CD4-positive, alpha-beta T cell treated with Interleukin-17A for 1 hour (primary cell): ENCODE measurements at places on chromosomes 7 and 10.

DNA sequence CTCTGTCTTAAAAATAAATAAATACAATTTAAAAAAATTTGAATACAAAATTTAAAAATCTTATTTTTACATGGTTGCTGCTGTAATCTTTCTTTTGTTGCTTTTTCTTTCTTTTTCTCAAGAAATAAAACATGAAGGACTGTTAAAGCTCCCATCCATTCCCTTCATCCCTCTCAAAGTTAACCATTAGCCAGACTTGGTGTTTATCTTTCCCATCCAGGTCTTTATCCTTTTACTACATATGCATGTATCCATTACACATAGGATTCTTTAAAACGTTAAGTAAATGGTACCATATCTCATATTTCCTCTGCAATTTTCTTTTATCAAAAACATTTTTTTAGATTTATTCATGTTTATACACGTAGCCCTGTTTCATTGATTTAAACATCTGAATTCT is 70.1 kb downstream of the CREB3L2 start:
- no peak for DNase-seq

- DNase-seq: no peak
Measured at GRCh38 chr7:128200376-128200775, 40.7 kb upstream of the LEP start.

- DNase-seq: no peak
Measured at GRCh38 chr10:64726466-64726865, 1205.3 kb downstream of the REEP3 start.

GRCh38 chr10:5904227-5904626 is 14.2 kb downstream of the FBH1 start:
- DNase-seq: no peak

DNA sequence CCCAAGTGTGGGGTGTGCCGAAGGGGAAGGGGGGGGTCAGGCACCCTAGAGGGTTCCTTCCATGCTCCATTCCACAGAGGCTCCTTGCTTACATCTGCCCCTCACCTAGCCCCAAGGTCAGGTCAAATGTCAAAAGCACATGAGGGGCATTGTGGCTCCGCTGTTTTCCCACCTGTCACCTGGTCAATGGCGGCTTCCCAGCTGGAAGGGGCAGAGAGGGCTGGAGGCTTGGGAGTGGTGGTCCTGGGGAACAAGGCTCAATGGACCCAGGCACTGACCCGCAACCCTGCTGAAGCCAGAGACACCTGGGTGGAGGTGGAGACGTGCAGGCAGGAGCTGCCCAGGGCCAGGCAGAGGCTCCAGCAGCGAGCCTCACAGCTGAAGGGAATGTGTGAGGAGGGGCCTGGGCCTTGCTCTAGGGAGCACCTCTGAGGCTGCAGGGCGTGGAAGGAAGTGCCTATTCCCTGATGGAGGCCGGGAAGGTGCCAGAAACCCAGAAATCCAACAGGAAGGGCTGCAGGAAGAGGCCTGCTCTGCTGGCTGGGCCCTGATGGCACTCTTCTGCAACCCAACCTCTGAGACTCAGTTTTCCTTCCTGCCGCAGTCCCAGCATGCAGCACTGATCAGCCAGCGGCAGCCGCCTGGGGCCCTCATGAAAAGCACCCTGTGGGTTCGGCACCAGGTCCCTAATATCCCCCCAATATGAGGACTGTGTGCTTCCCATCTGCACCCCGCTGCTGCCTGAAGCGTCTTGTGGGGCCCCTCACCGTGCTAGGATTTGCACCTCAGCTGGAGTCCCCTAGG is 16.0 kb downstream of the RASGEF1A start:
- DNase-seq: no peak

- DNase-seq: peak; percentile 56
Measured at GRCh38 chr7:87369216-87369615, 23.8 kb downstream of the CROT start.

- DNase-seq: no peak
Measured at GRCh38 chr10:13872411-13872810, 285.6 kb downstream of the PRPF18 start.

- no peak for DNase-seq
Measured at GRCh38 chr7:132145466-132145865, 430.8 kb downstream of the PLXNA4 start.

- DNase-seq: no peak
Measured at GRCh38 chr10:11853468-11853867, 30.3 kb downstream of the PROSER2 start.

GRCh38 chr7:17774716-17775288 is 165.5 kb downstream of the SNX13 start:
- DNase-seq: no peak

DNA sequence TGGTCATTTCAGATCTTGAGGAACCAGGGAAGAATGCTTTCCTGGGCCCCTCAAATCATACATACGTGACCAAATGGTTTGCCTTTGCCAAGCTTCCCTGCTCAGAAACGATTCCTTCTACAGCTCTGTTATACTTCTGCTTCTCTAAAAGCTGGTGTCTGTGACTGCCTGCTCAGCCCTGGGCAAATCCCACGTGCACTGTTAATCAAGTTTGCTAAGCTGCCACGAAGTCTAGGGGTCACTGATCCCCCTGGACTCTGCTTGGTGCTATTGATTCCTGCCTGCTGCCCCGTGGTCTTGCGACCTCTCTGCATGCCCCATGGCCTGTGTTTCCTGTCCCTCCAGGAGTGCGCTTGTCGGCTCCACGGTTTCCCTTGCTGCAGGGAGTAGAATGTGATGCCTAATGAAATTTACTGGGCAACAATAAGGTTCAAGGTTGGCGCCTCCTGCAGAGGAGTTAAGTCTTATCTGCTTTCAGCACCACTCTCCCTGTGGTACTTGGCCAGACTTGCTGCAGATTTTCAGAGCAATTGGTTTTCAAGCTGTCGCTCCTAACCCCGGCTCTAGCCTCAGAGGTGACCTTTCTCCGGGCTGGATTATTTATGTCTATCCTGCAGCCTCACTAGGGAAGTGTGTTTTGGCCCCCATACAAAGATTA is 201.6 kb upstream of the FZD8 start:
- no peak for DNase-seq

- DNase-seq: no peak
Measured at GRCh38 chr7:128221929-128222403, 19.1 kb upstream of the LEP start.

DNA sequence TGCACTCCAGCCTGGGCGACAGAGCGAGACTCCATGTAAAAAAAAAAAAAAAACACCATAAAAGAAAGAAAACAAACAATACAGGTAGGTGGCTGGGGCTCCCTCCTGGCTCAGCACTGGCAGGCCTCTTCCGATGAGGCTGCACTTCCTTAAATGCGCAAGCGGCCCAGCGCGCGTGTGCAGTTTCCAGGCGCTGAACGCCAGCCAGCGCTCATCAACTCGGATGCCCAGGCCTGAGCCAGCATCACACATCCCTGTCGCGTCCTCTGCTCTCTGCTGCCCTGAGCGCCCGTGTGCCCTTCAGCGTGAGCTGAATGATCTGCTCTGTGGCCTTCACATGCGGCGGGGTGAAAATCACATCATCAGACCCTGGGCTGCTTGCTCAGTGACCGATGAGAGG is 31.8 kb downstream of the NUDT1 start:
- DNase-seq: no peak

GRCh38 chr7:37719077-37719476 is 35.5 kb downstream of the GPR141 start:
- DNase-seq: no peak

DNA sequence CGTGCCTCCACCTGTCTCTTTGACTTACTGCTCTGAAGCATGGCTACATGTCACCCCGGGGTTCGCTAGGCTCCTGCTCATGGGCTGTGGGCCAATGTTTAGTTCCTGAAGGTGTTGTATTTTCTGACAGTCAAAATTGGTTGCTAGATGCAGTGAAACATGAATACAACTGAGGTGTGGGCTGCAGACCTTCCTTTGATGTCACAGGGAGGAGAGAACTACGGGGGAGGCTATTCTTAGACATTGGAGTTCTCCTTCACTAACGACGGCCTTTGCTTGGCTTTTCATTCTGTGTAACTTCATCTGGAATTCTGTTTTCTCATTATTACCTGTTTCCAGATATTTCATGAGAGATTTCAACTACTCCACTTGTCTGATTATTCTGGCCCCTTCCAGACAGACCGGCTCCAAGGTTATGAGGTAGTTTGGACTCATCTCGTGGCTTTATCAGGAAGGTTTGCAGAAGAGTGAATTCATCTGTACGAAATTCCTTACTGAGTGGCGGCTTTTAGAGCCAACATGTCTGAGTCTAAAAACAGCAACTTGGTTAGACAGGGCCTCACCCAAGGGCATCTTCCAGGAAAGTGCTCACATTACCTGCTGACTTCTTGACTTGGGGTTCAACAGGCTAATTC is 774.7 kb downstream of the SUGCT start:
- DNase-seq: no peak
